ENCODE measurements at places on chromosomes 4 and X.

DNA sequence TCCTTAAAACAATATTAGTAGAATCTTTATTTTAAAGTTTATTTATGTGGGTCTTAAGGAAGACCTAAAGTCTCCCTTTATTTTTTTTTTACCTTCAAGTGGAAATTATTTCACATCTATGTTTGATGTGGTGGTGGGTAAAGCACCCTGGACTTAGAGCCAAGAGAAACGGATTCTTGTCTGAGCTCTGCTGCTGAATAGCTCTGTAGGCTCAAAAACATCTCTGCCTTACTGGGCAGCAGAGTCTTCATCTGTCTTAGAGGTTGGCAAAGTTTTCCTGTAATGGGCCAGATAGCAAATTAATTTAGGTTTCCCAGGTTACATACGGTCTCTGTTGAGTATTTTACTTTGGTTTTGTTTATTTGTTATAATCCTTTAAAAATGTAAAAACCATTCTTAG lies 136.5 kb downstream of the CEP135 start:
- DNase-seq = no peak

DNA sequence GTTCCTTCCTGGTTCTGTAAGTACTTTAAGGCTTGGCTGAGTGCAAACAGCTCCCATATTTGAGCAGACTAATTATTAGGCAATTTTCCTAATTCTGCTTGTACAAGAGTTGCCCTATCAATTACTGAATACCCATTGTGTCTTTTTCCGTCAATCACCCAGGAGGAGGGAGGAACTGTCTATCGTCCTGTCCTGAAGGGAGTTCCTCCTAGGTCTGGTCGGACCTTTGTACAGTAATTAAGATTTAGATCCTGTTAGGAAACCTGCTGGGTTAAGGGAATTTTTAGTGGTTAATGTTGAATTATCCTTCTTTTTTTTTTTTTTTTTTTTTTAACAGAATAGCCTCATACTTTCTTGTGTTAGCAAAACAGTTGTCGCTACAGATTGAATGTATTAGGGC lies 130.1 kb downstream of the KDM6A start:
- DNase-seq = no peak

GRCh38 chrX:129750971-129751370 lies 12.2 kb downstream of the XPNPEP2 start:
- DNase-seq = no peak

- no peak for DNase-seq
These were observed 53.7 kb downstream of the DCTD start for GRCh38 chr4:182863501-182863900.

- no peak for DNase-seq
These were observed 23.6 kb upstream of the GRSF1 start for GRCh38 chr4:70863099-70863790.

DNA sequence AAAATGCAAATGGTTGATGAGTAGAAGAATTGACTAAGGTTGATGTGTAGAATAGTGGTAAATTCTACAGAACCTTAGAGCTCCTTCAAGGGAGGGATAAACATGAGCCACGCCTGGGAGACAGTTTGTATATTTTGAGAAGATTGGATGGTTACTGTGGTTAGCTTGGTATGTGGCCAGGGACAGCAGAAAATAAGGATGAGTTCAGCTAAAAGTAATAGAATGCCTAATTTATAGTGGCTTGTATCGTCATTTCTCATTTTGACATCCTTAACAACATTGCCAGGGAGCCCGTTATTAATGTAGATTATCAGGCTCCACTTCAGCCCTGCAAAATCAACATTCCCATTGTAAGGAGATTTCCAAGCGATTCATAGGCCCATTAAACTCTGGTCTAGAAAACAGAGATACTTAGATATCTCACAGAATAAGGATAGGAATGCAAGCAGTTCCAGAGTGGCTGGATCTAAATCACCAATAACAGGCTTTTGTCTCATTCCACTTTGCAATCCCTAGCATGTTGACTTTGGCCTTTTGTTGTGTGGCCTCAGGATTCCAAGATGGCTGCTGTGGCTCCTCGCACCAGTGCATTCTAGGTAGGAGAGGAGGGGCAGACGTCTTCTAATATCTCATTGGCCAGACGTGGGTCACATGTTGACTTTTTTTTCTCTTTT lies 6.4 kb upstream of the PTTG2 start:
- DNase-seq = no peak

GRCh38 chr4:88207171-88207570 lies 48.7 kb upstream of the ABCG2 start:
- DNase-seq = no peak

DNA sequence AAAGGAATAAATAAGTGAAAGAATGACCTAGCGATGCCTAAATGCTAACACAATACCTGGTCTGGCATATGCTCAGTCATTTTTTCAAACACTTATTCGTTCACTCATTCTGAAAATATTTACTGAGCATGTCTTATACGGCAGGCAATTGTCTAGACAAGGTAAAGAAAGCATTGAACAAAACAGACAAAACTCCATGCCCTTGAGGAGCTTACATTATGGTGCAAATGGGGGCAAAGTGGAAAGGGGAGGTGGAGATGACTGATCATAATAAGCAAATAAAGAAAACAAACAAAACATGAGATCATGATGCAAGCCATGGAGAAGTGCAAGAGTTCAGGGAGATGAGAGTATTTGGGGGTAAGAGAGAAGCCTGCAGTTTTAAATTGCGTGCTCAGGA lies 334.6 kb upstream of the PPARGC1A start:
- no peak for DNase-seq

- DNase-seq = no peak
These were observed 83.9 kb downstream of the VEGFC start for GRCh38 chr4:176708771-176709311.

DNA sequence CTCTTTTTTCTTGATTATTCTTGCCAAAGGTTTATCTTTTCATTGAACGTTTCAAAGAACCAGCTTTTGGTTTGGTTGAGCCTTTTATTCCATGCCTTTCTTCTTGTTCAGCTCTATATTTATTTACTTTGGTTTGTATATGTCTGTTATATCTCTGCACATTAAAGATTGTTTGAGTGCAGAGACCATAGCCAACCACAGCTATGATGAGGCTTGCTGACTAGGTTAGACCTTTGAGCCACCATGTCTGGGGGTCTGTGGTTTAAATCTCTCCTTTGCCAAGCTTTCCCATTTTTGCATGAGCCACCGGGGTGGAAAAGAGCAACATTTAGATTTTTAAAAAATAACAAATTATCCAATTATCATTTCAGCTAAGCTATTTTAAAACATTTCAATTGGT lies 96.1 kb downstream of the NHS start:
- no peak for DNase-seq

DNA sequence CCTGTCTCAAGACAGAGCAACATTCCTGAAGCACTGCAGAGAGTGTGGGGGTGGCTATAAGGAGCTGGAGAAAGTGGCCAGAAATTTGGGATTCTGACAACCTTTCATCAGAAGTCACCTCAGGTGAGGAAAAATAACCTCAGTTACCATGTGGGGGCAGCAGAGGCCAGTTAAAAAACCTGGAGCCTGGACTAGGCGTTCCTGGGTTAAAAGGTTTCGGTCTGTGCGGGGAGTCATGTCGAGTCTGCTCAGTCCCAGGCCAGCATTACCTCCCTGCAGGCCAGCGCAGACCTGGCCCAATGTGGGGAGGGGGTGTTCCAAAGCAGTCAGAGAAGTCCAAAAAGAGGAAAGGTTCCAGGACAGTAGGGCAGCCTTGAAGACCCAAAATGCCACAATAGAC lies 10.9 kb upstream of the NALF2 start:
- DNase-seq = no peak

DNA sequence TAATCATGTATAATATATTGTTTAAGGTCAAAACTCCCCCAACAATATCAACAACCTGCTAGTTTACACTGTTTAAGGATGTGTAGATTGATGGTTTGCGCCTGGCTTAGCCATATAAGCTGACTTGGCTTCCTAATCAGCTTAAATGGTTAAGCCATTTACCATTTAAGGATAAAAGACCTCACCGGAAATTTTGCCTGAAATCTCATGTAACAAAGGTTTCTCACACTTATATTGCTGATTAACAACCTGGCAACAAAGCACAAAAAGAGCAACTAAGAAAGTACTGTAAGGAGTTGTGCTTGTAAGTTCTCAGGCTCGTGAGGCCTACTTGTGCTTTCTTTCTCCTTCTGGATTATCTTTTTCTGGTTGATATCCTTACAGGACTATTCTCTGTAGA lies 485.2 kb downstream of the GABRG1 start:
- DNase-seq = no peak

- DNase-seq = no peak
These were observed 85.3 kb upstream of the RBPJ start for GRCh38 chr4:26235500-26235899.

GRCh38 chr4:81960961-81961360 lies 412.8 kb downstream of the HNRNPD start:
- no peak for DNase-seq

- no peak for DNase-seq
These were observed 359.0 kb upstream of the BOD1L1 start for GRCh38 chr4:13986548-13986947.

Data from effector CD4-positive, alpha-beta T cell (primary cell).